ENCODE measurements at places on chromosomes 16 and 17.

DNA sequence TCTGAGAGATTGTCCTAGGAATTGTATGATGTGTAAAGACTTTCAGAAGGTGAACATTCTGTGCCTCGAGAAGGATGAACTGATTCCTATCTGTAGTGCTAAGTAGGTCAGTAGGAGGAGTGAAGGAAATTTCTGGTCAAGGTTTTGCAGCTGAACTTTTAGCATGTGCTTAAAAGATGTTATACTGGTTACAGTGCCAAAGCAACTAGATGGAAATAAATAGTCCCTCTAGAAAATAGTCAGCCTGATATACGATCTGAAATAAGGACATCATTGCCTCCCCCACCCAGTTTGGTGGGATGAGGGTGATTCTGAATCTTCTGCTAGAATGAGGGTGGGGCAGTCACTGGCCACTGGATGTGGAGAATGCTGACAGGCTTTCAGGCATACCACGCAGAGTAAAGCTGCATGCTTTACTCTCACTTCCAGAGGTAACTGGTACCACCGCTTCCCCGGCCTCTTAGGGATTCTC lies 57.2 kb upstream of the VPS4A start:
- peak; percentile 54 for DNase-seq

DNA sequence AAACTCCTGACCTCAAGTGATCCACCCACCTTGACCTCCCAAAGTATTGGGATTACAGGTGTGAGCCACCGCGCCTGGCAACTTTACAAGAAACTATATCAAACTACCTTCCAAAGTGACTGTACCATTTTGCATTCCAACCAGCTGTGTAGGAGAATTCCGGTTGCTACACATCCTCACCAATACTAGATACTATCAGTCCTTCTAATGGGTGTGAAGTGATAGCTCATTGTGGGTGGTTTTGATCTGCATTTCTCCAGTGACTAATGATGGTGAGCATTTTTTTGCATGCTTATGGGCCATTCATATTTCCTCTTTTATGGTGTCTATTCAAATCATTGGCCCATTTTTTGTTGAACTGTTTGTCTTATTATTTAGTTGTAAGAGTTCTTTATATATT lies 37.7 kb downstream of the SCNN1B start:
- DNase-seq = no peak

- peak; percentile 50 for DNase-seq
These were observed 91.0 kb downstream of the RTN4RL1 start for GRCh38 chr17:1933875-1934715.

DNA sequence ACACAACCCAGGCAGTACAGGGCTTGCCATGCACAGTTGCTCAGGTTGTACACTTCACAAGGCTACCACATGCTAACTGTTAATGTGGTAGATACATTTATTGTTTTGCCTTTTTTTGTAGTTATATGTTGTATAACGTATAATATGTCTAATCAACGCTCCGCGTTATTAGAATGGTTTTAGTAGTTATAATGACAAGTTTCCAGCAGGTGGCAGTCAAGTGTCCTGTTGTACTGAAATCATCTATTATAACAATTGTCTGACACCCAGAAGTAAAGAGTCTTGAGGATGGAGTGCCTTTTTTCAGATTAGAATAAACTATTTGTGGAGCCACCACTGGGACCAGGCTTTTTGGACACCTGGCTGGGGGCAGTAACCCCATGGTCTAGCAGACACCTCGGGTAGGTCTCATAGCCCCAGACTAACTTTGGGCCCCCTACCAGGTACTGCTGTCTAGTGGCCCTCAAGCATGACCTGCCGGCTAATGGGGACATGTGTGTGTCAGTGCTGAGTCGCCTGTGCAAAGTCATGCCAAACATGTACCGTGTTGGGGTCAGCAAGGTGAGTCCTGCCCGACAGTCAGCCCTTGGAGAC lies 32.8 kb downstream of the MYO15A start:
- no peak for DNase-seq

DNA sequence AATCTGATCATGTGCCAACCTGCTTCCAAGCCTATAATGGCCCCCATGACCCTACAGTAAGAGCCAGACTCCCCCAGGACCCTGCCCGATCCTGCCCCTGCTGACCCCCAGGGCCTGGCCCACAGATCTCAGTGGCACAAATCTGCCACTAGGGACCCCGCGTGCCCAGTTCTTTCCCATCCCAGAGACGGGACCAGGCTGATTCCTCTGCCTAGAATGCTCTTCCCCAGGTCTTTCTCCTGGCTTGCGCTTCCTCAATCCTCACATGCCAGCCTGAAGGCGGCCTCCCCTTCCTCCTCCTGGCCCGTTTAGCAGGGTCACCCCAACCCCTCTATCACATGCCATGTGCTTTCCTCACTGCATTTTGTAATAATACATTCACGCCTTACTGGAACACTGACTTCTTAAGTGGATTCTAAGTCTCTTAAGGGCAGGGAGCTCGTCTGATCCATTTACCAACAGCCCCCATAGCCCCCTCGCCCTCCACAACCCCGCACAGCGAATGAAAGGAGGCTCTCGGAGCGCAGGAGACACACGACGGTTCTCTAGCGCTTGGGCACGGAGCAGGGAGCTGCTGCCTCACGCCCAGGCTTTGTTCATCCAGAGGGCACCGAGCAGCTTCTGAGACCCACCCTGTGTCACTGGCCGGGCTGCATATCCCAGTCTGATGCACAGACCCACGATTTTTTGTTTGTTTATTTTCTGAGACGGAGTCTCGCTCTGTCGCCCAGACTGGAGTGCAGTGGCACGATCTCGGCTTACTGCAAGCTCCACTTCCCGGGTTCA lies 1.2 kb downstream of the TRIM65 start:
- peak; percentile 84 for DNase-seq

DNA sequence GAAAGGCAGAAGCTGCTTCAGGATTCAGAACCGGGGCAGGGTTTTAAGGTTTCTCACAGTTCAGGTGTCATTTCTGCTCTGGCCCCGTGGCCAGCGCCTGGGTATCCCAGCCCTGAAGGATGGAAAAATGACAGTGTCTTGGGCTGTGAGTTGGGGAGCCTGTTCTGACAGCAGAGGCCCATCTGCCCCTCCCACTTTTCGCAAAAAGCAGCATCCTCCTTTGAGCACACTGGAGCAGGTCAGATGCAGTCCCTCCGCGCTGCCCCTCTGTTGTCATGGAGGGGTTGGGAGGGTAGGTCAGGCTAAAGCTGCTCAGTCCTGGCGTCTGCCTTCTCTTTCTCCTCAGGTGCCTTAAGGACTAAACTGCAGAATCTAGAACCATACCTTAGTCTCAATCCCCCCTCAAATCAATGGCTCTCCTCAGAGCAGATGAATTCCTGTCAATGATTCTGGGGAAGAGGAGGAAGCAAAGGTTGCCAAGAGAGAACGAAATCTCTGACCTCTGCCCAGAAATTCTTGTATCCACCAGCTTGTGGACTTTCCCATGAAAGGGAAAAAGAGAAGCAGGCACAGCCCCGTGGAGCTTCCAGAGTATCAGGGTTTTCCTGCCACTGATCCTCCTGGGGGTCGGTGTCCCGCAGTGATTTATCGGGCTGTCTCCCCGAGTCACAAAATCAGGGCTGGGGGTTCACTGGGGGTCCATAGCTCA lies 7.3 kb downstream of the NEUROD2 start:
- no peak for DNase-seq

DNA sequence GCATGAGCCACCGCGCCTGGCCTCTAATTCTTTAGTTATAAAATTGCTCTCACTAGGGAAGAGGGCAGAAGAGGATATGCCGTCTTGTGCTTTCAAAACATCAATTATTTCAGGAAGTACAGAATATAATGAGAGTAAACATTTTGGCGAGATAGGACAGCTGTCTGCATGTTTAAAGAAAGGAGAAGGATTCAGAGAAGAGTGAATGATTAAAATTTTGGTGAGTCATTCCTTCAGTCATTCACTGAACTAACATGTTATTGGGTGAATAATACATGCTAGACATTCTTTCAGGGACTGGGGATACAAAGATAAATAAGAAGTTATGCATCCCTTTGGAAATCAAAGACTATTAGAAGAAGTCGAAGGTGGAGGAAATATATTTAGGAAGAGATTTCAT lies 590.3 kb upstream of the GOT2 start:
- no peak for DNase-seq

- no peak for DNase-seq
These were observed 1.7 kb downstream of the MYH1 start for GRCh38 chr17:10516638-10517037.

- DNase-seq = no peak
These were observed 30.7 kb upstream of the MYO18A start for GRCh38 chr17:29210879-29211278.

GRCh38 chr17:46025510-46026165 lies 26.6 kb downstream of the STH start:
- no peak for DNase-seq

DNA sequence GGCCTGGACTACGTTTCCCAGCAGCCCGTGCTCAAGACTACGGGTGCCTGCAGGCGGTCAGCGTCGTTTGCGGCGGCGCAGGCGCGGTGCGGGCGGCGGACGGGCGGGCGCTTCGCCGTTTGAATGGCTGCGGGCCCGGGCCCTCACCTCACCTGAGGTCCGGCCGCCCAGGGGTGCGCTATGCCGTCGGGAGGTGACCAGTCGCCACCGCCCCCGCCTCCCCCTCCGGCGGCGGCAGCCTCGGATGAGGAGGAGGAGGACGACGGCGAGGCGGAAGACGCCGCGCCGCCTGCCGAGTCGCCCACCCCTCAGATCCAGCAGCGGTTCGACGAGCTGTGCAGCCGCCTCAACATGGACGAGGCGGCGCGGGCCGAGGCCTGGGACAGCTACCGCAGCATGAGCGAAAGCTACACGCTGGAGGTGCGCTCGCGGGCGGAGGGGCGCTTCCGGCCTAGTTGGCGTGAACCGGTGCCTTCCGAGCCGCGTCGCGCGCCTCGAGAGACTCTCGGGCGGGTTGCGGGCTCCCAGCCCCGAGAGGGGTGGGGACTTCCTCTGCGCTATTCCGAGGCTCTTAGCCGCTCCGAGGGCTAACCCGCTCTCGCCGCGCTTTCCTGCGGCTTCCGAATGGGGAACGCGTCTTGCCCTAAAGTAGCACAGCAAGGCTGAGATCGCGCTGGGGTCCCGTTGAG lies at the start of gene RBL2:
RBL2 (plus strand) TSS at position 95 of the 689 bp plus-strand sequence; CDS start at position 181, 86 bp downstream.
- DNase-seq = peak; percentile 89

GRCh38 chr17:69424287-69425041 lies 10.0 kb downstream of the MAP2K6 start:
- DNase-seq = no peak

- no peak for DNase-seq
These were observed 52.9 kb downstream of the MMD start for GRCh38 chr17:55368706-55369105.

- no peak for DNase-seq
These were observed 11.2 kb downstream of the CHD9NB start for GRCh38 chr16:53041320-53042051.

DNA sequence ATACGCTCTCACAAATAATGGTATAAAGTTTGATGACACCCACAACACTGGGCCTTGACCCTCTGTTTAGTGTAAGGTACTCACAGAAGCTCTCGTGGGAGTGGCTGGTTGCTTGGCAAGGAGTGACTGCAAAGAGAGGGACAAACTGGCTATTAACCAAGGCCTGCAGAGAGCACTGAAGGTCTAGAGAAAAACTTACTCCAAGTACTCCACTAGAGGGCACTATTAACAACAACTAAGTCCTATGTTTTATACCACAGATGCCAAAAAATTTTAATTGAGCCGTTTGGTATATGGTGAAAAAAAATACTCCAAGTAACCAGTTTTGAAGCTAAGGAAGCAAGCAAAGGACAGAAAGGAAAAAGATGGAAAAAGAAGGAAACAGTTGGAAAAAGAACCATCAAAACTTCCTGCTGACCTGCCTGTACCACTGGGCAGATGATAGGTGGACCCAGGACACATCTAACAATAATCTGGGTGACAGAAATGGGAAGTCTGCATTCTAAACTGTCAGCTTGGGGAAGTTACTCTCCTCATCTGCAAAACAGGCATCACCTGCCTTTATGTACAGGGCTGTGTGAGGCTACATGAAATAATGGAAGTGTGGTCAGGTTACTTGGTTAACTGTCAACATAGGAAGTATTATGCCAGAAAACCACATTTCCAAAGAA lies 23.2 kb downstream of the DYNC1LI2 start:
- DNase-seq = no peak

- DNase-seq = peak; percentile 93
These were observed 11.1 kb downstream of the TSPOAP1 start for GRCh38 chr17:58317421-58318064.

DNA sequence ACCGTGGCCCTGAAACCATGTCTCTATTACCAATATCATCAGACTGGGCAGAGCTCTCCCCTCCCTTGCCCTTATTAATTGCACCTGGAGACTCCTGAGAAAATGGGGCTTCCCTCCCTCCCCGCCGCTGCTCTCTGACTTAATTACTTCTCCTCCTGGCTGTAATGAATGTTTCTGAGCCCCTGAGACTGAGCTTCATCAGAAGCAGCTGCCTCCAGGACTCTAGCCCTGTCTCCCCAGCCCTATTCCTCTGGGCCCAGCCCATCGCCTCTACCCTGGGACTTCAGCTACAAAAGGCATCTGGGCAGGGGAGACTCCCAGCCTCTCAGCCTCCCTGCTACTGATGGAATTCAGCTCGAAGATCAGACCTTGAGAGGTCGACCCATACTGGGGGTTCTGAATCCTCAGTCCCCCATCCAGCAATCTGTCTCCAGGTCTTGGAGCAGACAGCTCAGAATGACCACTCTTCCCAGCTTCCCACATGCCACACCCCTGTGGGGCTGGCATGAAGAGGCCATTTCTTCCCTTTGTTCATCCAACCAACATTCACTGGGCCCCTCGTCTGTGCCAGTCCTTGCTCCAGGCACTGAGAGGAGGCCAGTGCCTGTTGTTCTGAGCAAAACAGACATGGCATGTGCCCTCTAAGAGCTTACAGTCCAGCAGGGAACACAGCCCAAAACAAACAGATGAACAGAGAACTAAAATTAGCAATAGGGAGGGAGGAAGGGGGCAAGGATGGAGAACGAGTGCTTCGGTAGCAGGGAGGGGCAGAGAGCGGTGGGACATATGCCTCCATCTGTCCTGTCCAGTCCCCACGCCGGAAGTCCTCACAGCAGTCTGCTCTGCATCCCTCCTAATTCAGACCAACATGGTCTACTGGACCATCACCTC lies 17.0 kb upstream of the NAGS start:
- no peak for DNase-seq

GRCh38 chr16:9612267-9612666 lies 520.8 kb downstream of the HAPSTR1 start:
- DNase-seq = peak; percentile 76

- DNase-seq = no peak
These were observed 160.8 kb downstream of the ANKFN1 start for GRCh38 chr17:56314026-56314425.

GRCh38 chr16:15913046-15913698 lies 24.8 kb upstream of the CEP20 start:
- no peak for DNase-seq

DNA sequence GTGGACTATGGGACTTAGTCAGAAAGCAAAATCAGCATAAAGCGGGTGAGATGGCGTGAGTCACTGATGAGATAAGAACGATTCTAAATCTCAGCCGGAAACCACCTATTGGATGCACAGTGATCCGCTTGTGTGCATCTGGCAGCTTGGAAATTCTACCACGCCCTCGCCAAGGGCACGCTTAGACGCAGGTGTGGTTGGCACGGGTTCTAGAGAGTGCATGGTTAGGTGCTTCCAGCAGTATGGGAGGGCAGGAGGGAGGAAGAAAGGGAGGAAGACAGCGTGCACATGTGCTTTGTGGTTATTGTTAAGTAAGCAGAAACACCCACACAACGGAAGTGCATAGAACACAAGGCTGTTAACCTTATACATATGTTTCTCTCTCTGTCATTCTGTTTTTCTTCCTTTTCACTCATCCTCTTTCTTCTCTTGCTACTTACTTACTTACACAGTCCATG lies 374.0 kb upstream of the ASIC2 start:
- DNase-seq = peak; percentile 49

GRCh38 chr17:79715943-79716797 lies 14.6 kb upstream of the ENPP7 start:
- DNase-seq = no peak

GRCh38 chr16:66095676-66096075 lies 270.8 kb upstream of the CDH5 start:
- DNase-seq = no peak
